T-helper 17 cell (primary cell): ENCODE measurements at places on chromosomes 7 and 10. TPM values are rescaled to one million over a fixed set of nuclear protein-coding genes. Genes with fewer than 3 reads are reported as not detected.

DNA sequence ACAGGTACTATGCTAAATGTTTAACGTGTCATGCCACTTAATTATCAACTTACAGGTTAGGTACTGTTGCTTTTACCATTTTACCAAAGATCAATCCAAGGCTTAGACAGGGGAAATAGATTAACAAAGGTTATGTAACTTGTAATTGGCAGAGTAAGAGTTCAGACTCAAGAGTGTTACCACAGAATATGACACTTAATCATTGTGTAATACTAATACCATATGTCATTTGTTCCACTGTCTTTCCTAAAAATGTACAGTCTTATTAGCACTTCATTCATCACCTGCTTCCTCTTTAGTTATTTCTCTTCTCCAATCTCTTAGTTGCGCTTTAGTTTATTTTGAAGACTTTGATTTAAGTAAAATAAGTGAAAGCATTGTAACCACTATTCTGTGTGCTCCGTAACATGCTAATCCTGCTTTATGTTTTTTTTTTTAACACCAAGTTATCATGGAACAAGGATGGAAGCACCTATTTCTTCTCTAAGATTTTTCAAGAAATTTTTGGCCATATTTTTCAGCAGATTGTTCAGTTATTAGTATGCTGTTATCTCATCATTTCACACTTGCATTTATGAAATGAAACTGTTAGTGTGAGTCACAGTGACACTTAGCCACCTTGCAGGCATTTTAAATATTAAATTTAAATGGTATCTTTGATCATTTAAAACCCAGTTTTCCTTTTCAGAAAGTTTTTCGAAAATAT is 197.3 kb downstream of the PHF14 start:
- no peaks in the 10 kb centered on the region for H3K4me1 ChIP-seq
- no peak overlapping the region for H3K27ac ChIP-seq
- no peaks in the 10 kb centered on the region for H3K27me3 ChIP-seq
- H3K4me3 ChIP-seq = no peak overlapping the region

DNA sequence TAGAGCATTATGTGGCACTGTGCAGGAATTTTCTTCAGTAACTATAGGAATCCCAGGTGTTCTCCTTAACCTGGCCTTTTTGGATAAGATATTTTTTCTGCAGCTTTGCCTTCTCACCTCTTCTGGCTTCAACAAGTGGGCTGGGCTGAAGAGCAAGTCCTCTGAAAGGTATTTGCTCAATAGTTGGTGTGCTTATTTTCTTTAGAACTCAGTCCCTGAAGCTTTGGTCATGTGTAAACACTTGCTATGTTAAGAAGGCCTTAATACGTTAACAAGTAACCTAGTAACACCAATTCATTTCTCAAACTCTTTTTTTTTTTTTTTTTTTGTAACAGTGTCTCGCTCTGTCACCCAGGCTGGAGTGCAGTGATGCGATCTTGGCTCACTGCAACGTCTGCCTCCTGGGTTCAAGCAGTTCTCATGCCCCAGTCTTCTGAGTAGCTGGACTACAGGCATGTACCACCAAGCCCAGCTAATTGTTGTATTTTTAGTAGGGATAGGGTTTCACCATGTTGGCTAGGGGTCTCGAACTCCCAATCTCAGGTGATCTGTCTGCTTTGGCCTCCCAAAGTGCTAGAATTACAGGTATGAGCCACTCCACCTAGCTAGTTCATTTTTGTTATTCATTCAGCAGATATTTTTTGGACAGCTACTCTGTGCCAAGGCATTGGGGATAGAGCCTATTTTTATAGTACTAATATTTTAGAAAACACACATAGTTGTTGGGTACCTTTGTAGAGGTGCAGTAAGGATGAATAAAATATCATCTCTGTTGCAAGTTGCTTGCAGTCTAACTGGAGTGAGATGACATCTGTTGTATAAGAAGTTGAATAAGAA is 164.6 kb downstream of the SND1 start:
- DNase-seq = no peak
- H3K36me3 ChIP-seq = no peaks in the 10 kb centered on the region
- H3K4me1 ChIP-seq = peaks cover 46% of the 10 kb centered on the region
- peak overlapping the region; percentile 54 for H3K27ac ChIP-seq

- H3K27me3 ChIP-seq = peaks cover 35% of the 10 kb centered on the region
- DNase-seq = no peak
- no peaks in the 10 kb centered on the region for H3K36me3 ChIP-seq
- H3K27ac ChIP-seq = no peak overlapping the region
Observed at GRCh38 chr7:34662058-34662708, 4.2 kb downstream of the NPSR1 start.

DNA sequence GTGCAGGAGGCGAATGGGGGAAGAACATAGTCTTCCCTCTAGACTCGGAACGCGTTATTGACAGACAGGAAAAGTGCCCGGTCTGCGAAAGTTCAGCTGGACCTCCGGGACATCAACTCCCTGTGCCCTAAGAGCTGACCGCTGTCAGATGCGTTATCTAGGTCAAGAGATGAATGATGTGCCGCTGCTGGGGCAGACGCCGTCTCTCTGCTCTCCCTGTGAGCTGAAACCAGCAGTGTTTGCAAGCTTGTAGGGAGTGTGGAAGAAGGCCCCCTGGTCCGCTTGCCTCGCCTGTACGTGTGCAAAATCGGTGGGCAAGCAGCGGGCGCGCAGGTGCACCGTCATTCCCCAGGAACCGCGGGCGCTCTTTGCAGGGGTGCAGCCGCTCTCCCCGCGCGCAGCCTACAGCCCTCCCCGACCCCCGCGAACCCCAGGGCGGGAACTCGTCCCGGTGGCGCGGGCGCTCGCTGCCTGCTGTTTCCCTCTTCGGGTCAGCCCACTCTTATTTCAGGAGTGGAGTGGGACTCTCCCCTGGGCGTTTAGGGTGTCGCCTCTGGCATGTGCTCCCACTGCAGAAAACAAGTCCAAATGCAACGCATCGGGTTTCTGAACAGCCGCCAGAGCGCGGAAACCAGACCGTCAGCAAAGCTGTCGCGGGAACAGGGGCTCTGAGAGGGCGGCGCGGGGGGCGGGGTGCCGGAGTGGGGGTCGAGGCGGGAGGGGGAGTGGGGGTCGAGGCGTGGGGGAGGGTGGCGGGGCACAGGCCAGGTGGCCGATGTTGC is 1.8 kb upstream of the PFKFB3 start:
- DNase-seq = no peak
- peaks cover 27% of the 10 kb centered on the region for H3K4me1 ChIP-seq
- no peaks in the 10 kb centered on the region for H3K27me3 ChIP-seq
- peak overlapping the region; percentile 93 for H3K4me3 ChIP-seq
- peak overlapping the region; percentile 14 for H3K27ac ChIP-seq

DNA sequence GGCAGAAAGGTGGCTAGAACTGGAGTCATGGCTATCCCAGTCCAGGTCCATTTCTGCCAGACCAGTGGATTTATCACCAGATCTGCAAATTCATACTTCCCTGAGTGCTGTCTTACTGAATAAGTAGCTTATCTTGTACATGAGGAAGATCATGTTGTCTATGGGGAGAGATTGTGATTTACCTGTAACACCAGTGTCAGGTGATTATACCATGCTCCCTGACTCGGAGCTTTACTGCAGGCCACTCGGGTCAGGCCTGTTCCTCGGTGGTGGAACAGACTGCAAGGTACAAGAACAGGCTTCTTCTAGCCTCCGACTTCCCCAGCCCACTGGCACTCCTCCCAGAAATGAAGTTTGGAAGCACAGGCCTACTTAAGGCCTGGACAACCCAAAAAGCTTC is 42.6 kb upstream of the DLG5 start:
- peaks cover 2% of the 10 kb centered on the region for H3K36me3 ChIP-seq
- H3K4me1 ChIP-seq = peaks cover 5% of the 10 kb centered on the region
- no peak overlapping the region for H3K4me3 ChIP-seq
- no peaks in the 10 kb centered on the region for H3K27me3 ChIP-seq

The WASL gene
- 9.5 TPM for total RNA-seq

The GGCT gene
- total RNA-seq = 9.6 TPM

The EPDR1 gene
- 0.29 TPM for total RNA-seq

The HOXA11 gene
- not detected for total RNA-seq
